ENCODE measurements at places on chromosomes 16 and 17. TPM values are rescaled to one million over a fixed set of nuclear protein-coding genes. Genes with fewer than 3 reads are reported as not detected.

DNA sequence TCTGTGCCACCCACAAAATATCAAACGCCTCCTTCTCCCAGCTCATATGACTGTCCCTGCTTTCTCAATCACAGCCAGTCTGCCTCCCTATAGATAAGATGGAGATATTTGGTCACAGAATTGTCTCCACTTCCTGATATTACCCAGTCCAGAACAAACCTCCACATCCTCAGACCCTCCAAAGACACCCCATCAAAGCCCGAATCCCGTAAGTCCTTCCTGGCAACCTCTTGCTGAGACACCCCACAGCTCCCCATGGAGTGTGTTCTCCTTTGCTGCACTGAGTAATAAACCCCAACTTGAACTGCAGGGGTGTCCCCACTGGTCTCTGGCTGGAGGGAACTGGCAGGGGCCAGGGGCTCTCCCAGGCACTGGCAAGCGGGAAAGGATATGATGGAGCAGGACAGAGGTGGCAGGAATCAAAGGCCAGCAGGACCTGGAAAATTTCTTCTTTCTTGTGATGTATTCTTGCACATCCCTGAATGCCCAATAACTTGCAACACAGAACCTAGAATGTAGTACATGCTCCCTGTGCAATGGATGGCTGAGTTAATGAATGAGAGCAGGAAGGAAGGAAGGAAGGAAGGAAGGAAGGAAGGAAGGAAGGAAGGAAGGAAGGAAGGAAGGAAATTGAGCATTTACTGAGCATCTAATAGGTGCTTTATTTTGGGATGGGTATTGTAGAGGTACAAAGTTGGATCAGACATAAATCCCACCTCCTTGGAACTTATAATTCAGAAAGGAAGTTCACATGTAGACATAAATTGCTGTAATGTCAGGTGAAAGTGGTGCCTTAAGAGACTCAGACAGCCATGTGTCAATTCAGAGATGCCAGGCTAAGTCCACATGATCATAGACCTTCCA lies 13.9 kb downstream of the TMEM114 start:
- no peaks in the 10 kb centered on the region for H3K36me3 ChIP-seq
- H3K27ac ChIP-seq: no peak overlapping the region
- no peaks in the 10 kb centered on the region for H3K4me1 ChIP-seq
- no peaks in the 10 kb centered on the region for H3K27me3 ChIP-seq
- no peak for DNase-seq
- H3K4me3 ChIP-seq: no peak overlapping the region

DNA sequence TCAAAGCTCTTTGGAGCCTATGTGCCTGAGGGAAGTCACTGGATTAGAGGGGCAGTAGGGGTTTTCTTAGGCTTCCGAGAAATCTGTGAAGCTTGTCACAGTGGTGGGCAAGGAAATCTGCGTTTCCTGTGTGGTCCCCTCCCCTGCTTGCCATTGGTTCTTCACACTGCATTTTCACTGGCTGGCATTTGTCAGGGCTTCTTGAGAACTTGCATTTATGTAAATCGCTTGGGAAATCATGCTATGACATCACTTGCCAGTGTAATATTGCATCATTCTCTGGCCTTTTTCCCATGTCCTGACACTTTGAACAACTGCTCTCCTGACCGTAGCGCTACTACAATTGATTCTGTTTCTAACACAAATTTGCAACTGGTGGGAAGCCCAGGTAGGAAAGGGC lies 1.8 kb downstream of the CACNG3 start:
- no peak overlapping the region for H3K4me3 ChIP-seq
- no peaks in the 10 kb centered on the region for H3K27me3 ChIP-seq
- H3K36me3 ChIP-seq: no peaks in the 10 kb centered on the region
- no peak for DNase-seq

DNA sequence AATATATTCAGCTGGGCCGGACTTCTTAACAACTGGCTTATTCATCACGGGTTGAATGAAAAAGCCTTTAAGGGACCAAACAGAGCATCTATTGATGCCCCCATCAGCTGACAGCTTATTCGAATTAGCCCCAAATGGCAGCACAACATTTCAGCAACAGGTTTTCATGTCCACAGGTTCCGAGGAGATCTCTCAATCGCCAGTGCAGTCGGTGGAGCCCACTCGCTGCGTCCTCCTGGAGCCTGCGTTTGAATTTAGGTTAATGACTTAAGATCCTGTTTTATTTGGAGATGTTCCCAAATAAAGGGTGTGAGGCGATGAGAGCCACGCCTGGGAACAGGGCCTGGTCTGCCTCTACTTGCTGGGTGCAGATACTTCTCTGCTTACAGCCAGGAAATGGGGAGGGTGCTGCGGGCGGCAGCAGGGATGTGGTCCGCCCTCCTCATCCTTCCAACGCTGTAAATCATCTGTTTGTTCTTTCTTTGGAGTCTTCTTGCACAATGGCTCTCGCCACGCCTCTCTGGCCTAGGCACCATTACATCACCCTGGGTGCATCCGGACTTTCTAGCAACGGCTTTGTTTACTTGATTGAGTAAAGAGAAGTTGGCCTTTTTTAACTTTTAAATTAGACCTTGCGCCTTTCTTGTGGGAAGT lies 22.6 kb downstream of the NDE1 start:
- peaks cover 18% of the 10 kb centered on the region for H3K36me3 ChIP-seq
- peak overlapping the region; percentile 92 for H3K27ac ChIP-seq
- H3K27me3 ChIP-seq: no peaks in the 10 kb centered on the region
- peak overlapping the region; percentile 31 for H3K4me3 ChIP-seq
- peaks cover 9% of the 10 kb centered on the region for H3K4me1 ChIP-seq

DNA sequence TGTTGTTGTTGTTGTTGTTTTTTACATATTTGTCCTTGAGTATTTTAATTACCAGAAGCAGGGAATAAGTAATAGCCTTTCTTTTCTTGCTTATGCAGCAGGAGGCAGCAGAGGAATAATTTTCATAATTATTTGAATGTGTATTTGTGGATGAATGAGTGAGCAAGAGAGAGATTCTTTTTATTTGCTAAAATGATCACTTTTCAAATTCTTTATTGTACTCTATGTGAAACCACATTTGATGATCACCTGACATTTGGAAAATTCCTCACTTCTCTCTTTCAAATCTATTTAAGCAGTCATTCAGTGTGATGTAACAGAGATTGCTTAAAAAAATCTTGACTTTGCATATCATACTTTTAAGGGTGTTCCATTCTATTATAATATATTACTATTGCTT lies 223.6 kb downstream of the BCAS3 start:
- DNase-seq: no peak
- no peaks in the 10 kb centered on the region for H3K36me3 ChIP-seq
- peak overlapping the region; percentile 51 for H3K27ac ChIP-seq
- H3K27me3 ChIP-seq: no peaks in the 10 kb centered on the region

GRCh38 chr17:77312061-77312701 lies 171.4 kb downstream of the SEC14L1 start:
- no peak for DNase-seq
- H3K27me3 ChIP-seq: no peaks in the 10 kb centered on the region
- H3K36me3 ChIP-seq: no peaks in the 10 kb centered on the region
- no peak overlapping the region for H3K27ac ChIP-seq
- H3K4me3 ChIP-seq: no peak overlapping the region

GRCh38 chr17:61073799-61074513 lies 325.7 kb upstream of the TBX2 start:
- DNase-seq: no peak
- no peaks in the 10 kb centered on the region for H3K4me1 ChIP-seq
- no peak overlapping the region for H3K27ac ChIP-seq
- no peaks in the 10 kb centered on the region for H3K27me3 ChIP-seq
- no peak overlapping the region for H3K4me3 ChIP-seq

DNA sequence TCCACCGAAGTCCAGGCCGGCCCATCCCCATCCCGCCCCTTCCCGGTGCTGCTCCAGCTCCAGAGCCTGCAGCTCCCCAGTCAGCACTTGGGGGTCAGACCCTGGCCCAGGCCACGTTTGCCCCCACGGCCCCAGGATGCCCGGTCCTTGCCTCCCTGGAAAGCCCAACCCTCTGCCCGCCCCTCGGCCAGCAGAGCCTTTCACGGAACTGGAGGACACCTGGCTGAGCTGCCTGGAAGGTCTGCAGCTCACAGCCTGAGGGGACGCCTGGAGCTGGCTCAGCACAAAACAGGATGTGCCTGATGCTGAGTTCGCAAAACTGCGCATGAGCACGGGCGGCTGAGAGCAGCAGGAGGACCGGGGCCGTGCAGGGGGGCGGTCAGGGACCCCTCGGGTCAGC lies 29.7 kb upstream of the SSTR5 start:
- H3K4me1 ChIP-seq: no peaks in the 10 kb centered on the region
- H3K4me3 ChIP-seq: no peak overlapping the region
- no peak for DNase-seq
- no peaks in the 10 kb centered on the region for H3K27me3 ChIP-seq

DNA sequence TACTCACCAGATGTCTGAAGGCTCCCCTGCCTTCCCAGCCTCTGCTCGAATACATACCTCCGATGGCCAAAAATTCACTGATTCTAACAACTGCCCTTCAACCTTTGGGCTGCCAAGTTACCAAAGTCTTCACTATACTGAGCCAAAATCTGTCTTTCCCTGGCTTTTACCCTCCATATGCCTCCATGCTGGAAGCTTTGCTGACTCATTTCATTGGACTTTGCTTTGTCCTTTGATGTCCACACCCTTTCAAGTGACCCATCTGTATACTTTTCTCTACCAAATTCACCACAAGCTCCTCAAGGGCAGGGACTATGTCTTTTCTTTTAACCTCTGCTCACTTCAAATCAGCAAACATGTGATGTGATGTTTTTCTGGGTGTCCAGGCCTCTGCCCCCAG lies 21.0 kb upstream of the MTMR4 start:
- no peak overlapping the region for H3K27ac ChIP-seq
- H3K27me3 ChIP-seq: no peaks in the 10 kb centered on the region
- no peak overlapping the region for H3K4me3 ChIP-seq
- no peaks in the 10 kb centered on the region for H3K36me3 ChIP-seq

DNA sequence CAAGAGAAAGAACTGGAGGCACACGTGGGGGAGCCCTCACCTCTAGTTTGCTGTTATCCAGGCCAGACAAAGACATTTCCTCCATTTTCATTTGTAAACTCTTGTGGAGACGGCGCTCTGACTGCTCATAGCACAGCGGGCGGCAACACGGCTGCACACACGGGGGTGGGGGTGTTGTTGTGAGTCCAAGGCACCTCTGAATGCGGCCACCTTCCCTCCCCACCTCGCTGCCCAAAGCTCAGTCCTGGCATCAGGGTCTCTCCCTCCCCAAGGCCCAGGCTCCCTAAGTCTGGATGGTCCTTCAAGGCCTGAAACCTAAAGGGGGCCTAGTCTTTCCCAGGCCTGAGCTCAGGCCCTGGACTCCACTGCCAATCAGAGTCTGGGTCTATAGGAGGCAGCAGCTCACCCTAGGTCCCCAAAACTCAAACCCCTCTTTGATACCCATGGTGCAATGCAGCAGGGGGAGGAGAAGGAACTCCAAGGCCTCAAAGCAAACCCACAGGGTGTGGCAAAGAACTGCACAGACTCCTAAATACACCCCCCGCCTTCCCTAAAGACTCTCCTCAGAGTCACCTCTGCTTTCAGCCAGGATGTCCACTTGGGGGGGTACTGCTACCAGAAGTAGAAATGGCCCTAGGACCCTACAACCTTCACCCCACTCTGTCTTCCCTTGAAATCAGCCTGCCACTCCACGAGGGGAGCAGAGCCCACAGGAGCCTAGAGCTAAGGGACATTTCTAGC lies 1.5 kb downstream of the ATXN7L3 start:
- no peaks in the 10 kb centered on the region for H3K27me3 ChIP-seq
- H3K27ac ChIP-seq: peak overlapping the region; percentile 98
- no peaks in the 10 kb centered on the region for H3K4me1 ChIP-seq
- peak overlapping the region; percentile 99 for H3K4me3 ChIP-seq
- no peak for DNase-seq

GRCh38 chr16:86355531-86355930 lies 154.8 kb upstream of the FOXF1 start:
- no peak for DNase-seq
- H3K4me1 ChIP-seq: no peaks in the 10 kb centered on the region
- H3K4me3 ChIP-seq: no peak overlapping the region
- H3K27me3 ChIP-seq: no peaks in the 10 kb centered on the region
- no peak overlapping the region for H3K27ac ChIP-seq

- H3K27ac ChIP-seq: no peak overlapping the region
- H3K27me3 ChIP-seq: no peaks in the 10 kb centered on the region
- DNase-seq: no peak
- H3K36me3 ChIP-seq: no peaks in the 10 kb centered on the region
- H3K4me1 ChIP-seq: no peaks in the 10 kb centered on the region
Observed at GRCh38 chr16:23369416-23369815, 67.3 kb downstream of the SCNN1B start.

GRCh38 chr17:21061158-21061835 lies 18.5 kb upstream of the USP22 start:
- no peak overlapping the region for H3K27ac ChIP-seq
- H3K36me3 ChIP-seq: no peaks in the 10 kb centered on the region
- H3K4me1 ChIP-seq: no peaks in the 10 kb centered on the region
- H3K4me3 ChIP-seq: no peak overlapping the region

DNA sequence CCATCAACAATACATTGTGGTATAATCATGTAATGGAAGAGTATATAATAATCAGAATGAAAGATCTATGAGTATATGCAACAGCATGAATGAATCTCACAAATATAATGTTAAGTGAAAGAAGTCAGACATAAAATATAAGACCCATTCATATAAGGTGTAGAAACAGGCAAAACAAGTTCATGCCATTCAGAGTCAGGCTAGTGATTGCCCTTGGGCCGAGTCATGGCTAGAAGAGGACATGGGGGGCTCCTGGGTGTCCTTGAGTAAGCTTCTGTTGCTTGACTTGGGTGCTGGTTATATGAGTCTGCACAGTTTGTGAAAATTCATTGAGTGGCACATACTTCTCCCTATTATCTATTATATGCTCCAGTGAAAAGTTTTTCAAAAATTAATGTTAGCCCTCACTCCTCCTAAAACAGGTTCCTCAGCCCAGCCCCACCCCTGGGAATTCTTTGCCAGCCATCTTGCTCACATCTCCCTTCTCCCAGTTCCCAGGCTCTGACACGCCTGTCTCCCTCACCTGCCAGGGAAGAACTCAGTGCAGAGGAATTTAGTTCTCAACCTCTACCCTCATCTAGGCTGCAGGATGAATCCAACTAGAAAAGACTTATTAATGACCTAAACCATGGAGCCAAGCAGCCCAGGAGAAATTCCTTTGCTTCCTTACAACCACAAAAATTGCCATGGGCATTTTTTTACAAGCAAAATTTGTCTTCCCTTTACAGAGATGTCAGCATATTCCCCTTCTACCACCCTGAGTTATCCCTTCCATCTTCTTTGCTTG lies 52.4 kb upstream of the NFAT5 start:
- no peaks in the 10 kb centered on the region for H3K27me3 ChIP-seq
- DNase-seq: no peak
- H3K4me1 ChIP-seq: no peaks in the 10 kb centered on the region
- no peaks in the 10 kb centered on the region for H3K36me3 ChIP-seq
- H3K27ac ChIP-seq: no peak overlapping the region
- H3K4me3 ChIP-seq: no peak overlapping the region

- no peaks in the 10 kb centered on the region for H3K36me3 ChIP-seq
- H3K27me3 ChIP-seq: no peaks in the 10 kb centered on the region
- no peaks in the 10 kb centered on the region for H3K4me1 ChIP-seq
- no peak overlapping the region for H3K4me3 ChIP-seq
- H3K27ac ChIP-seq: no peak overlapping the region
- DNase-seq: no peak
Observed at GRCh38 chr17:79331492-79331891, 256.9 kb downstream of the ENGASE start.

Gene OTOP2
- not detected for total RNA-seq

Gene KRT9
- total RNA-seq: not detected

Gene TPPP3
- 2.8 TPM for total RNA-seq

Gene PKMYT1
- not detected for total RNA-seq

Gene ABCC6
- 0.53 TPM for total RNA-seq

Gene SSH2
- total RNA-seq: 7.9 TPM

Gene ZG16
- 0.21 TPM for total RNA-seq

Gene CORO6
- total RNA-seq: 22.0 TPM

Gene MAPT
- total RNA-seq: 0.32 TPM

Gene ADGRG1
- total RNA-seq: 343 TPM

Gene MATCAP1
- 18.9 TPM for total RNA-seq

Gene C16orf92
- not detected for total RNA-seq

Measured in ascending aorta (tissue), 2 donors.